ENCODE measurements at places on chromosomes 13 and 19.

DNA sequence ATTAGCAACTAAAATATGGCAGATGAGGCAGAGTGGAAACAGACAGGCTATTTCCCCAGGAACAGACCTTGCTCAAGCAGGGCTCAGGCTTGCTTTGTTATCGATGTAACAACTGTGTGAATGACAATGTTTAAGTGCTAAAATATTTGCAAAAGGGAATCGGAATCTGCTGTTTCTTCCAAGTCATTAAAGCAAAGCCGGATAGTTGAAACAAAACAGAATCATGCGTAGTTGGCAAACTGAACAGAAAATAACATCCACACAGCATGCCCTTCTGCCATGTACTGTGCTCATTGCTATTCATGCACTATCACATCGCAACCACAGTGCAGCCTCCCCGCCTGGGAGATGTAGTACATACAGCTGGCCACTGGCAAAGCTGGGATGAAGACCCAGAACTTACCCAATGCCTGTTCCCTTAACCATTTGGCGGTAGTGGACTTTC, 799.1 kb downstream of the DIAPH3 start:
- DNase-seq, result no peak

- DNase-seq, result peak; percentile 96
Measured at GRCh38 chr19:41353466-41354342, at the start of gene TGFB1. TGFB1 (minus strand) TSS chr19:41353922; CDS start chr19:41353044, 878 bp downstream.

DNA sequence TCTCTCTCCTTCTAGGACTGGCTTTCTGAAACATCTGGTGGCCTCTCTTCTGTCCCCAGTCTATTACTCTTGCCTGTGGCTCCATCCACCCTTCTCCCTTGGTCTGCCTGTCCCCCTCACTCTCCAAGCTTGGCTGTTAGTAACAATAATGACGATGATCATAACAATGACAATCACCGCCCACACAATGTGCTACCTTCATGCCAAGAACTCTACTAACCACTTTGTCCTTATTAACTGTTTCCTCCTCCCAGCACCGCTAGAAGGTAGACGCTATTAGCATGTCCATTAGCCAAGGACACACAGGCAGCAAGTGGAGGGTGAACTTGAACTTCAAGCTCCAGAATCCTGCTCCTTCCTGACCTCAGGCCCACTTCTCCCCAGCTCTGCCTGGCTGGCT, 2.7 kb downstream of the GYS1 start:
- DNase-seq, result no peak

- no peak for DNase-seq
Measured at GRCh38 chr13:110015253-110015652, 228.9 kb upstream of the IRS2 start.

DNA sequence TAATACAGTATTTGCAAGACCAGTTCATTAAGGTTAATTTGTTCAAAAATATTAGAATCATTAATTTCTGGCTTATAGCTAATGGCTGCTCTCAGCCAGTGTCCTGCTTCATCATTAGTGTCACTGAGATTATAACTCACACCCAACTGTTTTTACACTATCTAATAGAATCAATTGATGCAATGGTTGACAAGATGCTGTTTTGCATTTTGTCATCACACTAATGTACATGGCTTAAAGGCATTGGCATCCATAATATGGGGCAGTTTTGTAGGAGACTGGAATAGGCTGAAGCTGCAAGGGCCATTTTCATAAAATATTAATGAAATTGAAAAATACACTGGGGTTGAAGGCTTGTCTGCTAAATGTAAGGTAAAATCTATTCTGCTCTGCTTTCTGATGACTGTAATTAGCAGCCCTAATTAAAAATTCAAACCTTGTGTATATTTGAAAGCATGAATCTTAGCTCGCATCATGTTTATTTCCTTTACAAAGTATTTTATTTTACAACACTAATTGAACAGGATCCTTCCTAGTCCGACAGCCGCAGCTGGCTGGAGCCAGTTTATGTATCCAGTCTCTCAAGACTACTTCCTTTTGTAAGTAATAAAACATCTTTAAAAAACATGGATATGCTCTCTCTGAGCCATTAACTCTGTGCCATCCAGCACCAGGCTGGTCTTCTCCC, 296.7 kb downstream of the POU4F1 start:
- DNase-seq, result no peak

DNA sequence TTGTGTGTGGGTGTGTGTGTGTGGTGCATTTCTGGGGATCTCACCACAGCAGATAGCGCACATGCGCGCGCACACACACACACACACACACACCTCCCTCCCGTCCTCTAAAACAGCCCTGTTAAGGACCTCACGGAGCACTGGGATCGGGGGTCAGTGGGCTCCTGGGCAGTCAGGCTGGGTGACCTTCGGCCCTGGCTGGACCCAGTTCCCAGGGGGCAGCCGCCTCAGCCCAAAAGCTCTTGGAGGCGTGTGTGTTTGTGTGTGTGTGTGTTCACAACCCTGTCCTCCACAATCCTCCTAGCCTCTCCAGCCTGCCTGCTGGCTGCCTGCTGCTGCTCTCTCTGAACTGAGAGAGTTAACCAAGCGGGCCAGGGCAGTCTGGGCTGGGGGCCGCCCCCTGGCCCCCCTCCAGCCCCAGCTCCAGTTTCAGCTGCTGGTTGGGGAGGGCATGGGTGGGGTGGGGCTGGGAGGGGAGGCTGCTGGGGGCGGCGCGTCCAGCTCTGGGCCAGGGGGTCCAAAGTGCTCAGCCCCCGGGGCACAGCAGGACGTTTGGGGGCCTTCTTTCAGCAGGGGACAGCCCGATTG, at the start of gene FXYD1:
Gene FXYD1, plus strand, starts transcription at position 520 of the 588 bp plus-strand sequence. CDS start 1,256 bp downstream, outside the sequence.
- DNase-seq, result no peak

DNA sequence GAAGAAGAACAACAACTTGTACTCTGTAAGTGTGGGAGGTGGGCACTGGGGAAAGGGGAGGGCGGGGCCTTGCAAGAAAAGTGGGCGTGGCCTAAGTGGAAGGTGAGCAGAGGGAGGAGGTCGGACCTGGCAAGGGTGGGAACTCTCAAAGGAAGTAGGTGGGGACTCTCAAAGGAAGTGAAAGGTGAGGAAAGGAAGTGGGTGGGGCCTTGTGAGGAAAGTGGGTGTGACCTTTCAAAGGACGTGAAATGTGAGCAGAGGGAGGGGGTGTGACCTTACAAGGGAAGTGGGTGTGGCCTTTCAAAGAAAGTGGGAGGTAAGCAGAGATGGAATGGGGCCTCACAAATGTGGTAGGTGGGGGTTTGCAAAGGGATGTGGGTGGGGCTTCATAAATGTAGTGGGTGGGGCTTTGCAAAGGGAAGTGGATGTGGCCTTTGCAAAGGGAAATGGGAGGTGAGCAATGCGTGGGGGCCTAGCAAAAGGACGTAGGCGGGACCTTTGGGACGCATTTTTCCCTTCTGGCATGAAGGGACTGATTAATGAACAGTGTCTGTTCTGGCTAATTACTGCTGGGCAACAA, 25.9 kb downstream of the ACSBG2 start:
- DNase-seq, result peak; percentile 85

- no peak for DNase-seq
Measured at GRCh38 chr13:42039457-42039945, 8.9 kb upstream of the DGKH start.

- no peak for DNase-seq
Measured at GRCh38 chr13:51999921-52000320, 11.3 kb downstream of the ATP7B start.

GRCh38 chr13:70894258-70894657, 786.0 kb upstream of the KLHL1 start:
- DNase-seq, result no peak

DNA sequence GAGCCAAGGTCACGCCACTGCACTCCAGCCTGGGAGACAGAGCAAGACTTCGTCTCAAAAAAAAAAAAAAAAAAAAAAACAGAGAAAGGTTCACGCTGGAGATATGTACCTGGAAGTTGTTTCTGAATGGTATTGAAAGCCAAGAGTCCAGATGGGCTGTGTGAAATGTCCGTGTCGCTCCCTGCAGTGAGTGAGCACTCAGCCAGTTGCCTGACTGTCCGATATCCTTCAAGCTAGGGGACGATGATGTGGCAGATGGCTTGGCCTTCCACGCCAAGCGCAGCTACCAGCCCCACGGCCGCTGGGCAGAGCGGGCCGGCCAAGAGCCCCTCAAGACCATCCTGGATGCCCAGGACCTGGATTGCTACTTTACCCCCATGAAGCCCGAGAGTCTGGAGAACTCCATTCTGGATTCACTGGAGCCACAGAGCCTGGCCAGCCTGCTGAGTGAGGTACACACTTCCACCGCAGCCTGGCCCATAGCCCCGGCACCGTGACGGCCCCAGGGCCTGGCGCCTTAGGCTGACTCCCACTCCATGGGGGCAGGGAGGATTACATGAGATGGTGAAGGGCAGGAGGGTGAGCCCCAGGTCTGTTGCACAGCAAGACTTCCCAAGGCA, 11.7 kb upstream of the OVOL3 start:
- no peak for DNase-seq

DNA sequence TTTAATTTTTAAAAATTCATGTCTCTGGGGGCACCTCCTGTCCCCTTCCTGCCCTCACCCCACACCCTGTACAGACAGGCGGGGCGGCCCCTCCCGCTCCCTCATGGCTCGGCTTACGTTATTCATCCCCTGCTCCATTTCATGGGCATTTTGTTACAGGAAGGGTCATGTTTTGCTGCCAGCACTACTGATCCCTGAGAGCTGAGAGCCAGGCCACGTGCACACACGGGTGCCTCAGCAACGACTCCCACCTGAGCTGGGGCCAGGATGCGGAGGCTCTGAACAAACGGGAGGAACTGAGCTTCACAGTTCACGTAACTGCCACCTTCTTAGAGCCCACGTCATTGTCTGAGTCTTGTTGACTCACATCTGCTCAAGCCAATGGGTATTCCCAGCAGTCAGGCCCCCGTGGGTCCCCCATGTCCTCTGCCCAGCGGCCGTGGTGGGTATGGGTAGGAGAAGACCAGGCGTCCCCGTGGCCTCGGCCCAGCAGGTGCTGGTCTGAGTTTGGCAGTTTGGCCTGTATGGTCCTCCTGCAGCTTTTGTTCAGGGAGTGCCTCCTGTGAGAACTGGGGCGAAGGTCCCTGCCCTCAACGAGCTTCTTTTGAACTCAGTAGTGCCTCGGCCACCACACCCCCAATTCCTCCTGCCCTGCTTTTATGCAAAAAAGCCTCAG, 16.4 kb upstream of the TMEM255B start:
- no peak for DNase-seq

- no peak for DNase-seq
Measured at GRCh38 chr19:48672994-48673393, at the start of gene NTN5. NTN5 (minus strand) TSS chr19:48673017; CDS start chr19:48670986, 2,031 bp downstream.

DNA sequence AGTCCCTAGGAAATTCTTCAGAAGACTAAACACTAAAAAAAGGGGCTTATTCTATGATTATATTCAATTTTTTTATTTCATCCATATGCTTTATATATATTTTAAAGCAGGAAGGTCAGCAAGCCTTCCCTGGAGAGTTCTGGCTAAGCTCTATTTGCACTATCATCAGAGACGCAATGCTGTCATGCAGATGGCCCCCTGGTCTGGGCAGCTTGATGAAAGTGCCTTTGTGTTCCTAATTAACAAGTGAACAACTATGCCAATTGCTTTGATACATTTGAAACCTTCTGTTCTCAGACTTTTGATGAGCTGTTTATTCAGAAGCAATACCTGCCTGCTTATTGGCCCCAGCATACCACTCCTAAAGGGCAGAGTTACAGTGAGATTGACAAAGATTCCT, 1344.6 kb downstream of the OLFM4 start:
- no peak for DNase-seq

DNA sequence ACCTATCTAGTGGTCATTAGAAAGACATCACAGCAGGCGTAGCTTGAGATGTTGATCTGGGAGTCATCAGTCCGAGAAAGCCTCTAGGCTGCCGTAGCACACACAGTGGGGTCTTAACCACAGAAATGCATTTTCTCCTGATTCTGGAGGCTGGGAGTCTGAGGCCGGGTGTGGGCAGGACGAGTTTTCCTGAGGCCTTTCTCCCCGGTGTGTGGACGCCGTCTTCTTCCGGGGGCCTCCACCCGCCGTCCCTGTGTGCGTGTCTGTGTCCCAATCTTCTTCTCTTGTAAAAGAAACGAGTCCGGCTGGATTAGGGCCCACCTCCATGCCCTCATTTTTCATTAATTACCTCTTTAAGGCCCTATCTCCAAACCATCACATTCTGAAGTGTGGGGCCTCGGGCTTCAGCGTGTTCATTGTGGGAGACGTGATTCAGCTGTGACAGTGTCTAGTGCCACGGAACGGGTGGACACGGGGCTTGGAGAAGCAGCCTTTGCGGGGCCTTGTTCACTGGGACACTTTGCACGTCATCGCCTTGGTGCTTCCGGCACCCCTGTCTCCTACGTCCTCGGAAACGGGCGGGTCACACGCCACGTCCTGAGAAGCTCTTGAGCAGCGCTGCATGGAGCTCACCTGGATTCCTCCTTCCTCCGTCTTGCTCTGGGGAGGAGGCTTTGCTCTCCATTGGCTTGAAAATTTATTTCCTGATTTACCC, 208.9 kb upstream of the SOX1 start:
- DNase-seq, result no peak

DNA sequence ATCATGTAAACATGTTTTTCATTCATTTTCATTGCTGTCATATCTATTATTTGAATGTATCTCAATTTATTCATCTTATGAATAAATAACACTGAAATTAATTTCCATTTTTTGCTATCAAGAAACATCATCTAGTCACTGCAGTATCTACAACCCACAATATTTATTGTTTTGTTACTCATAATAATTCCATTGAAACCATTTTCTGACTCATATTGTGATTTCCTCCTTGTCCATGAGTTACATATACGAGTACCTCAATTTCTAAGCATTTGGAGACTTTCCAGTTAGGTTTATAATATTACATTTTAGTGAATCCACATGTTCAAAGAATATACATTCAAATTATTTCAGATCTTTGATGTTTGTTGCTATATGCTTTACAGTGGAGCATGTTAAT, 1524.0 kb downstream of the SLITRK1 start:
- DNase-seq, result no peak

GRCh38 chr19:18423258-18424020, 4.2 kb downstream of the SSBP4 start:
- DNase-seq, result no peak

- no peak for DNase-seq
Measured at GRCh38 chr19:18488403-18488723, 33.5 kb downstream of the ELL start.

Measured in CD4-positive, alpha-beta T cell treated with Interleukin-4 for 1 hour (primary cell).